ENCODE measurements at places on chromosomes 2 and 18.

- no peak for DNase-seq
Measured at GRCh38 chr2:182148344-182148743, 162.7 kb downstream of the PPP1R1C start.

DNA sequence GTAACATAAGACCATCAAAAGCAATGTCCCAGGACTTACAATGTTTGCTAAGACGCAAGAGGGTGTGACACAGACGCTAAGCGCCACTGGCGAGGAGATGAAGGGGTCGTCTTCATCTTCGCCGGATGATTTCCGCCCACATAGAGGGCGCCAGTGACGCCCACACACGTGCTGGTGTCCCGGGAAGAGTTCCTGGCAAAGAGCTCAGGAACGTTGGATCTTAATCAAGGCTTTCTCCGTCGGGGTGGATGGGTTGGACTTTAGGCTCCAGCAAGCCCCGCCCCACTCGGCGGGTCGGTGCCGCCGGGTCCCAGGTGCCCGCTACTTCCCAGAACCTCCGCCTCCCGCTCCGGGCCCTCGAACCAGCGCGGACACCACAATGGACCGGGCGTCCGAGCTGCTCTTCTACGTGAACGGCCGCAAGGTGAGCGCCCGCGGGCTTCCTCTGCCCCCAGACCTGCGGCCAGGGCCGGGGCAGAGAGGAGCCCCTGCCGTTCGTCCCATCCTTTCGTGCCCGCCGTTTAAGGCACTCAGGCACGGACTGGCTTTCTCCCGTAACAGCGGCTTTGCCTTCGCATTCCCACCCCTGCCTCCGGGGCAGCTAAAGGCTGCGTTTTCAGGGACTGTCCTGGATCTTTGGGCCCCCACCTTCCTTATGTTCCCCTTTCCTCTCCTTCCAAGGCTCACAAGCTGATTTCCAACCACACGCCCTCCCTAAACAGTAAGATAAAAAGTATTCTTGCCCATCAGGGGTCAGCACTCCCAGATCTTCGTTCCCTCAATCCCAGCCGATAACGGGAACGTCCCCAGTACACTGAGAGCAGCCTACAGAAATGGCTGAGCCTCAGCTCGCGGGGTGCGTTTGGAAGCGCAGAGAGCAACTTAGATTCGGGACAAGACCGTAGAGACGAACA is at the start of gene AOX1:
Gene AOX1, plus strand, starts transcription at position 285 of the 914 bp plus-strand sequence. Its CDS starts 95 bp downstream, at position 380.
- DNase-seq = no peak

GRCh38 chr18:61943175-61943964 is 50.6 kb upstream of the RNF152 start:
- no peak for DNase-seq

DNA sequence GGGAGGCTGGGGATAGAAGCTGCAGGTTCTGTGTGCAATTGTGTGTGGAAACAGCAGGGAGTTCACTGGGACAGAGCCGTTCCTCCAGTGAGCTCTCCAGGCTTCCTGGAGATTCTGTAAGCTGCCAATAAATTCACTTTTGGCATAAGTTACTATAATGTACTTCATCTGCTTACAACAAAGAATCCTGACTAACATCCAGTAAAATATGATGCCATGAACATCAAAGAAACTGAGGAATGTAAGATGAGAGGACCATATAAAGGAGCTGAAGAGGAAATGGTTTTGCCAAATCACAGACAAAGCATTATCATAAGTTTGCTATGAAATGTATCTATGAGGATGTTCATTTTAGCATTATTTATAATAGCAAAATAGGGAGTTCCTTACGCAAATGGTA is 175.3 kb downstream of the KCNE4 start:
- DNase-seq = no peak

DNA sequence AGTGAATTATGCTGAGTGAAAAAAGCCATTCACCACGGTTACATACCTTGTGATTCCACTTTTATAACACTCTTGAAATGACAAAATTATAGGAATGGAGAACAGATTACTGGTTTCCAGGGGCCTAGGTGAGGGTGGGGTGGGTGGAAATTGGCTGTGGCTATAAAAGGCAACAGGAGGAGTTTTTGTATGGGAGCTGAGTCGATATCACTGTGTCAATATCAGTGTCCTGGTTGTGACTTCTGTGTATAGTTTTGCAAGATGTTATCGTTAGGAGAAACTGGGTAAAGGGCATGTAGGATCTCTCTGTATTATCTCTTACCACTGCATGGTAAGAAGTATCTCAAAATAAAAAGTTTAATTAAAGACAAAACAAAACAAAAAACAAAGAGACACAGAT is 84.3 kb downstream of the EDAR start:
- DNase-seq = no peak

- DNase-seq = no peak
Measured at GRCh38 chr18:371609-371982, 103.7 kb upstream of the THOC1 start.

DNA sequence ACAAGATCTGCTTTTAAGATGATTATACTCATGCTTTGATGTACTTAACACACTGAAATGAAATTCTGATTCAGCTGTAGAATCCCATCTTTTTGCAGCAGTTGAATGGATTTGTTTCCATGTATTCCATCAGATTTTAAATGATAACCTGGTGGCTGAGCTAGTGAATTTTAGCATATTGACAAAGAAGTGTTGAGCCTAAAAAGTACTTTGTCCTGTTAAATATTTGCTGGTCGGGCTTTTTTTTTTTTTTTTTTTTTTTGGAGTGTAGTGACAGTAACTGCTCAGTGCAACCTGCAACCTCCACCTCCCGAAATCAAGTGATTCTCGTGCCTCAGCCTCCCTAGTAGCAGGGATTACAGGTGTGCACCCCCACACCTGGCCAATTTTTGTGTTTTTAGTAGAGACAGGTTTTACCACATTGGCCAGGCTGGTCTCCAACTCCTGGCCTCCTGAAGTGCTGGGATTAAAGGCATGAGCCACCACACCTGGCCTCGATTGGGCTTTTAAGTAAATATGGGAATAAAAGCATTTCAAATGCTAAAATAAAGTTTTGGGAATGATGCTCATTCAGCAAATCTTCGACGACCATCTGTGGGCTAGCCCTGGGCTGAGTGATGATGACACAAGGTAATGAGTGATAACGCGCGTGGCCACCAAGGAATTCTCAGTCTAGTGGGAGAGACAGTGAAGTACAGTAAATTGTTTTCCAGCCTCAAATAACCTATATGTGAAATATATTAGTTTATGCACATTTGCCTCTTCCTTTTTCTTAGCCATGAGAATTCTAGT is 2.2 kb downstream of the ELP2 start:
- no peak for DNase-seq

GRCh38 chr2:23586741-23587306 is 201.8 kb downstream of the KLHL29 start:
- DNase-seq = no peak
